ENCODE measurements at places on chromosomes 16 and 17.
A peak's percentile ranks its signal among the peaks of the same experiment; 100 is the strongest.

- DNase-seq = no peak
These were observed 58.3 kb downstream of the CYB561 start for GRCh38 chr17:63387656-63388340.

- no peak for DNase-seq
These were observed 119.9 kb downstream of the COPRS start for GRCh38 chr17:31738996-31739699.

DNA sequence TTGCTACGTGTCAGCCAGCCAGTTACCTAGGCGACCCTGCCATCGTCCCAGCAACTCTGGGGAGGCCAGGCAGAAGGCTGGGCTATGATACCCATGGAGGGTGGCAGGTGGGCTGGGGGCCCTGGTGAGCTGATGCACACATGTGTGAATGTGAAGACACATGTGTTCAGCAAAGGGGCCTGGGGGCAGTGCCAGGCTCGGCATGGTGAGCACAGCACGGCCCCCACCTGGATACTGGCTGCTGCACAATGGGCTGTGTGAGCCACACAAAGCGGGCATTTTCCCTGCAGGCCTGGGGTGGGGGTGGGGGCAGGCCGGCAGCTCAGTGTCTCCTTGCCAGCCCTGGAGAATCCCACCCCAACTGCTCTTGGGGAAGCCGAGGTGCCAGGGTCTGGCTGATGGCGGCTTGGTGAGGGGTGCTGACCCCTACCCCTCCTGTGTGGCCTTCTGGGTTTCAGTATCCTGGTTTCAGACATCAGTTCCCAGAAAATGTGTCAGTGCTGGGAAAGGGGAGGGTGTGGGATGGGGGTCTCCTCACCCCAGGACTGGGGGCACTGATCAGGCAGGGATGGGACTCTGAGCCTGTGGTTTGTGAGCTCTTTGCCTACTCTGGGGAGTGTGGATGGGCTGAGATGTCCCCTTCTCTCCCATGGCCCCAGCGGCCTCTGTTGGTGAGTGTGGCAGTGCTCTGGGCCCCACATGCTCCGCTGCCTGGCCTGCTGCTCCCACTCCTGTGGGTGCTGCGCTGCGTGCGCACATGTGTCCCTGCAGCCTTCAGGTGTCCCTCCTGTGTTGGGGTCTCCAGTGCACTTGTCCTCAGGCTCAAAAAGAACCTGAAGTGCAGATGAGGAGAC lies 5.1 kb downstream of the LLGL1 start:
- no peak for DNase-seq

DNA sequence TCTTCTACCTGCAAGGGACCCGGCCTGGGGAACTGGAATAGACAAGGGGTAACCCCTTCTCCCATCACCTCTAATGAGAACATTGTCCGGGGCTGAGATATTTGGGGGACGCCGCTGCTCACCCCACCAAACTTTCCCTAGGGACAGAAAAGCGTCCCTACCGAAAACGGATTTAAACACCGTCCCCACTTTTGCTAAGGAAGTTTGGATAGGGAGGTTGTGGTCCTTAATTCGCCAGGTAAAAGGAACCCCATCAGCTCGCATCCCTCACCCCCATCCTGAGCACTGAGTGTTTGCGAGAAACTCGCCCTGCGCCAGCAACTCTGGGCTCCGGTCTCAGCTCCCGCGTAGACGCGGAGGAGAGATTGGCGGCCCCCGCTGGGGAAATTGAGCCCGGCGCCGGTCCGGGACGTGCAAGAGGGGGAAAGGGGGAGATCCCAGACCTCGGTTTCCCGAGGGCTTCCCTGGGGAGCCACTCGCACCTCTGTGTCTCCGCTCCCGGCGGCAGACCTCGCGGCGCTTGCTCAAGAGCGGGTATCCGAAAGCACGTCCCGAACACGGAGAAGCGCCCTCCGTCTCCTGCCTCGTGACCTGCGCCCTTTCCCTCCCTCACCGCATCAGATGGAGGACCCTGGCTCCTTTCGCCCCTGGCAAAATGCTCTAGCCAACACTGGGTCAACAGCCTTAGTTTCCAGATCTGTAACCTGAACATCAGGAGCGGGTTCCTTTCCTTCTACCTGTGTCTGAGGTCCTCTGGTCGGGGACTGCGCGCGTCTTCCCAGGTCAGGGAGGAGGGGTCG lies 3.1 kb upstream of the SOX9 start:
- no peak for DNase-seq

GRCh38 chr16:55443434-55444346 lies 35.3 kb upstream of the MMP2 start:
- DNase-seq = no peak

DNA sequence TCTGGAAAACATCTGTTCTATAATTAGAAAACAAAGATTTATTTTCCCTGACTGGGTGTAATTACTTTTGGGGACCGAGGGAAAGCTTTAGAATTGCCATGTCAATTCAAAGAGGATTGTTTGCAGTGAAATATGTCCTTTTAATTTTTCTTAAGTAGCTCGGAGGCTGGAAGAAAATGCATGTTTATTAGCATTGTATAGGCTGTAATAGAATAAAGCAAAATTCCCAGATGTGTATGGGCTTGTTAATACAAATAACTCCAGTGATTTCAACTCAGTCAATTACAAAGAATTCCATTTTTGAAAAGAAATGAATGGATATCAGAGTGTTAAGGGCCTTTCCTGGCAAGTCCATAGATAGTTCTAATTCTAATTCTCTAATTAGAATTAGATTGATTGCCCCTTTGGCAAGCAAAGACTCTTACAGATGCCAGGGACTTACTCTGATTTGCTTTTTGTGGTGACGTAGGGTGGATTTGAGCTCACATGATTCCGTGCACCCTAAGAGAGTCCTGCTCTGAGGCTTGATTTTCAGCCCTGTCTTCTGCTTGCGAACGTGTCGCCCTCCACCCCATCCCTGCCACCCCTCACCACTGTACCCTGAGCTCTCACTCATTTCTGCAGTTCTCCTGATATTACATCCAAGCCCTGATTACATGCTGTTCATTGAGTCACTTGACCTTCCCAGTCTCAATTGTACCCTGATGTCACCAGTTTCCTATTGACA lies 70.0 kb upstream of the FAM20A start:
- DNase-seq = no peak

DNA sequence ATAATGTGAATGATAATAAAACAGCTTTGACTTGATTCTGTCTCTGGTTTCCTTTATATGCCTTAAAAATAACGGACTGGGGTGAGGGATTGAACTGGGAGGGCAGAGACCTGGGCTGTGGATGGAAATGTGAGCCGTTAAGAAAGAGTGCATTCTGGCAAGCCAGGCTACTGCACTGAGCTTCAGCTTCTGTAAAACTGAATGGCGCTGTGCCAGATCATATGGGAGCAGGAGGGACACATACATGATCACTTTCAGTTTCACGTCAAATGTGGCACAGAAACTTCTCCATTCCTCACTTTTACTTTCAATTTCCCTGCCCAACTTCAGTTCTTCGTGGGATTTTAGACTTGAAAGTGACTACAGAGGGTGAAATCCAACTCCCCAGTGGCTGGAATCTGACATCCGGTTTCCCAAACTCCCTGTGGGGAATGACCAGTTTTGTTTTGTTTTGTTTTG lies 1.1 kb downstream of the MT2A start:
- peak; percentile 83 for DNase-seq

- DNase-seq = no peak
These were observed 19.9 kb upstream of the JPH3 start for GRCh38 chr16:87582216-87582965.

GRCh38 chr17:65893692-65894279 lies 298.1 kb downstream of the CEP112 start:
- no peak for DNase-seq

GRCh38 chr16:4915226-4915761 lies 21.7 kb downstream of the PPL start:
- DNase-seq = no peak

GRCh38 chr16:70159355-70160348 lies 13.9 kb upstream of the CLEC18C start:
- DNase-seq = no peak

GRCh38 chr16:56237451-56237930 lies 46.2 kb downstream of the GNAO1 start:
- no peak for DNase-seq

DNA sequence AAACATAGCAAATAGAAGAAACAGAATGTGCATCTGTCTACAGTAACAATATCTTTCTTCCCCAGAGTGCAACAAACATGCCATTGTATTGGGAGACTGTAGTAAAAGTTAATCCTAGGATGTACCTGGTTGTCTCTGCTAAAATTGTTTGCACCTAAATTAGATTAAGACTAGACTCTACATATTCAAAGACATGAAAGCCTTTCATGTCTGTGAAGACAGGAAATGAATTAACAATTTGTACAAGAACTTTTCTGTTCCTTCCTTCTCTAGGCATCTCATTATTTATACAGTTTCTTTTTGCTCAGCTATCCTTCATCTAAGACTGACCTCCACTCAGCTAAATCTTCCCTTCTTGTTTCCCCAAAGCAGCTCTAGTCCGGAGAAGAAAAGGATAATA lies 220.6 kb downstream of the LGALS9B start:
- DNase-seq = no peak

DNA sequence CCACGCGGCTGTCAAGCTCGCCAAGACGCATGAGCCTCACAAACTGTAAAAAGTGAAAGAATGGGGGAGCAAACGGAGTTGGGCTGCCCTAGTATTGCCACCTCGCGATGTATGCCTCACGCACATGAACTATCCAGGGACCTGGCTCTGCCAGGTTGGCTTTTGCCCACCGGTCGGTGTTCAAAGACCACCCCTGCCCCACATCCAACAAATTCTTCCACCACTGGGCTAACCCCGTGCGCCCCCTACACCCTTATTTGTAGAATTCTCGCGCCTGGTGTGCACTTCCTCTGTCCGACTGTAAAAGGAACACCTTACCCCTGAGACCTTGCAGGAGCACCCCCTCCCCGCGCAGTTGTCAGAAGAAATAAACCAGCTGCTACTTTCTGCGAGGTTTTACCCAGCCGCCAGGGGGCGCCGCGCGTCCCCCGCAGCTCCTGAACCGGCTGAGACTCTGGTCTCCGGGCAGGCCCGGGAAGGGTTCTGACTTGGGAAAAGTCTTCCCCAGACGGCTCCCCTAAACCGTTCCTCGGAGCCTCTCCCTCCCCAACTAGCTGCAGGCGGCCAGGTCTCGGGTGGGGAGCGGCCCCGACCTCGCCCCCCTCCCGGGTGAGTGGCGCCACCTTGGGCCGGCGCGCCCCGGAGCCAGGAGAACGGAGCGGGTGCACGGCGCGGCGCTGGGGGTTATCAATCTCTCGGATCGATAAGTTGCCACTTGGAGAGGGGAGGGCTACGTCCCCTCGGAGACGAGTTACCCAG lies 1.7 kb upstream of the ZNF423 start:
- peak; percentile 60 for DNase-seq

DNA sequence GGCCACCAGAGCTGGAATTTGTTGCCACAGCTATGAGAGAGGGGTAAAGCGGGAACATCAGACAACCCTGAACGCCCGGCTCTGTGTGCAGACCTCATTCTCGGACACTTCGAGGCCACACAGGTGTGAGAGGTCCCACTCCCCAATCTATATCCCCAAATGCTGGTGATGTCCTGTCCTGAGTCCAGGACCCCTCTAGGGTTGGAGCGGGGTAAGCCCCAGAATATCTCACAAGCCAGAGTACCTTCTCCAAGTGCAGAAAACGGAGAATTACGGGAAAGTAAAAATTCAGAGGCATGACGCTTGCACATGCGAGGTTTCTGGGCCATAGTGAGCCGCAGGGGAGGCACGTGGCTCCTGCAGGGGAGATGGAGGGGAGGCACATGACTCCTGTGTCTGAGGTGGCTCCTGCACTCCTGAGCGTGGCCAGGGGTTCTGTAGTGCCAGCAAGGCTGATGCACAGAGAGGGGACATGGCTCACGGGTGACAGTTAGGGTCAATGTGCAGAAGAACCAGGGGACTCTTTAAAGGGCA lies 248.0 kb downstream of the RBFOX3 start:
- no peak for DNase-seq

GRCh38 chr17:29190592-29191207 lies 10.5 kb upstream of the MYO18A start:
- no peak for DNase-seq

DNA sequence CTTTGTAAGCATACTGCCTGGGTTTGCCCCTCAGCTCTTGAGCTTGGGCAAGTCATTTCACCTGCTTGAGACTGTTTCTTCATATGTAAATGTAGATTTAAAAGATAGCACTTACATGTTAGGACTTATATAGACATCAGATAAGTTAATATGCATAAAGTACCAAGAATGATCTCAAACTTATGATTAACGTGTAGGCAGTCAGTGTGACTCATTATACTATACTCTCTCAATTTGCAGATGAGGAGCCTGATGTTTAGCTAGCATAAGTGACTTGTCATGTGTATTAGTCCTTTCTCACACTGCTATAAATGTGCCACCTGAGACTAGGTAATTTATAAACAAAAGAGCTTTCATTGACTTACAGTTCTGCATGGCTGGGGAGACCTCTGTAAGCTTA lies 690.5 kb downstream of the KCNJ2 start:
- no peak for DNase-seq

GRCh38 chr17:62809656-62810055 lies 1.5 kb upstream of the MARCHF10 start:
- no peak for DNase-seq
